ENCODE measurements at places on chromosomes 7 and 10. TPM values are rescaled to one million over a fixed set of nuclear protein-coding genes. Genes with fewer than 3 reads are reported as not detected.

The KCNIP2 gene
- 0.54 TPM for total RNA-seq

The CNPY1 gene
- total RNA-seq = not detected

The PTF1A gene
- not detected for total RNA-seq

The PROSER2 gene
- 9.1 TPM for total RNA-seq

The MUC12 gene
- not detected for total RNA-seq

The ZNF679 gene
- total RNA-seq = not detected

The CTNNA3 gene
- total RNA-seq = not detected

The GLCCI1 gene
- 1.4 TPM for total RNA-seq

The CALHM1 gene
- total RNA-seq = not detected

All from cardiac atrium fibroblast (primary cell).